Fibroblast of pulmonary artery (primary cell): ENCODE measurements at places on chromosomes 1 and 21.

DNA sequence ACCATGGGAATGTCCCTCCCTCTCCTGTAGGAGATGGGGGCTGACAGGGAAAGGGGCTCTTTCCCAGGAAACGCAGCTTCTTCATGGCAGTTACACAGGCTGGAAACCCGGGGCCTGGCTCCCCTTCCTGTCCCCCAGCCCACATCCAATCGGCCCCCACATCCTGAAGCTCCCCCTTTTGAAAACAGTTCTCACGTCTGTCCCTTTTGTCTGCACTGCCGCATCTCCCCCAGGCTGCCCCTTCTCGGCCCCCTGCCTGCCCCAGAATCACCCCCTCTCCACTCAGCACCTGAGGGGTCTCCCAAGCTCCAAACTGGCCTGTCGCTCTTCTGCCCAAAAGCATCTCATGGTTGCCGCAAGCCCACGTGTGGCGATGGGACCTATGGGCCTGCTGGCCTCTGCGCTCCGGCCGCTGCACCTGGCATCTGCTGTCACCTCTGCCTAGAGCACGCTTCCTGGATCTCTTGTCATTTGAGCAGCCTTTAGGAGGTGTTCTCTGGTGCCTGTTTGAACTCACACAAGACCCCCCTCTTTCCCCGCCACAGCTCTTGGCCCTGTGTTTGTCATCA is 867 bp downstream of the SLC1A7 start:
- no peak for DNase-seq

GRCh38 chr1:9246841-9247785 is 12.5 kb downstream of the H6PD start:
- no peak for DNase-seq

DNA sequence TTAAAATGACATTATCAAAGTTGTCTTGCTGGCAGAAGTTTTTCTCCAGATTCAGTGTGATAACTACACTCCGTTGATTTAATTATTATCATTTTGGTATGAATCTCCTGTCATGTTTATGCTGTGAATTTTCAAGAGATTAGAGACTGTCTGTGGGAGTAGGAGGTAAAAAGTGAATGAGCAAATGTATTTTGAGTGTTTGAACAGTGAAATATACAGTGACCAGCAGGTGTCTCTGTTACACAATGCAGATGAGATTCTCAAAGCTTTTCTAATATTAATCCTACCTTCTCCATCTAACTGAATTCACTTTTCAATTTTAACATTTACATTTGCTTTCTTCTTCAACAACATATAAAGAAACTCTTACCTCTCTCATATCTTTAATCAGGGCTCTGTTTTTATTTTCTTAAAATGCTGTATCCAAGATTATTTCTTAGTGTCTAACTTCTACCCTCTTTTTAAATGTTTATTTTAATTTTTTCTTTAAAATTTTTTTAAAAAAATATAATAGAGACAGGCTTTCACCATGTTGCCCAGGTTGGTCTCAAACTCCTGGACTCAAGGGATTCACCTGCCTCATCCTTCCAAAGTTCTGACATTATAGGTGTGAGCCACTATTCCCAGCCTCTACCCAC is 20.9 kb upstream of the HSPA13 start:
- peak; percentile 64 for DNase-seq

GRCh38 chr21:42063191-42063570 is 7.9 kb upstream of the UMODL1 start:
- no peak for DNase-seq

DNA sequence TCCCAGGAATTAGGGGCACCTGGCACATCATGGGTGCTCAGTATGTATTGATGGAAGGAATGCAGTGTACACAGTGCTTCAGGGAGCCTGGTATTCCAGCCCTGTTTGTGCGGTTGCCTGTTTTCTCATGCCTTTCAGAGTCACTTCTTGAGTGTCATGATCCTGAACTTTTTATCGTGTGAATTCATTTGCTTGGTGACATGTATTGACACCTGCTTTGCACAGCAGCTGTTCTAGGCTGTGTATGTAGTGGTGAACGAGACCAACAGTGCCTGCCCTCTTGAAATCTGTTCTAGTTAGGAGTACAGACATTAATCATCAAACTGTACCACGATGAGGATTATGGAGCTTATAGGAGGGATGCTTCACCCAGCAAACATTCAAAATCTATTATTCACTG is 6.1 kb downstream of the HTR6 start:
- DNase-seq: no peak

DNA sequence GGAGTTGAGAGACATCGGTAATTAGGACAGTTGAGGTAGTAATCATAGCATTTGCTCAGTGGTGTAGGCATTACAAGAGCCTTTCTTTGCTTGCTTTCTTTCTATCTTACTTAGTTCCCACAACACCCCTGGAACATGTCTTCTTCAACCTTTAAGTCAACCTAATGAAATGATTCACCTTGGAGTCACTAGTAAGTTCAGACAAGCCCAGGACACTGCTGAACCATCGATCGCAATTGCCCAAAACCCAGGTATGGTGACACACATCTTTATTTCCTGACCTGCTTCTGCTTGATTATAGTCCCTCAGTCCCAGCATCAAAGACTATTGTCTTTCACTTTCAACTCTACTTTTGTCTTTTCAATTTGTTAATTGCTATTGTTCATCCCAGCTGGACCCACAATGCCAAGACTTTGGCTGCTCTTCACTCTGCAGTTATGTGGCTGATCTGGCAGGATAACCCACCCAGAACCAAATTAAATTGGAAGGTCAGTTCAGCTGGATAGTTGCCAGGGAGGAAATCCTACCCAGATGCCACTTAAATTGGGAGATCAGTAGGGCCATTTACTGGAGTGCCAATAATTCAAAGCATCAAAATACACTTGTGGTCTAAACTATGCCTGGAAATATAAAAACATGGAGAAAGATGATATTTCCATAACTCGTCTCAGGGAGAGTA is 272.9 kb downstream of the RWDD3 start:
- no peak for DNase-seq

GRCh38 chr1:76170084-76170483 is 95.5 kb downstream of the ST6GALNAC3 start:
- no peak for DNase-seq

DNA sequence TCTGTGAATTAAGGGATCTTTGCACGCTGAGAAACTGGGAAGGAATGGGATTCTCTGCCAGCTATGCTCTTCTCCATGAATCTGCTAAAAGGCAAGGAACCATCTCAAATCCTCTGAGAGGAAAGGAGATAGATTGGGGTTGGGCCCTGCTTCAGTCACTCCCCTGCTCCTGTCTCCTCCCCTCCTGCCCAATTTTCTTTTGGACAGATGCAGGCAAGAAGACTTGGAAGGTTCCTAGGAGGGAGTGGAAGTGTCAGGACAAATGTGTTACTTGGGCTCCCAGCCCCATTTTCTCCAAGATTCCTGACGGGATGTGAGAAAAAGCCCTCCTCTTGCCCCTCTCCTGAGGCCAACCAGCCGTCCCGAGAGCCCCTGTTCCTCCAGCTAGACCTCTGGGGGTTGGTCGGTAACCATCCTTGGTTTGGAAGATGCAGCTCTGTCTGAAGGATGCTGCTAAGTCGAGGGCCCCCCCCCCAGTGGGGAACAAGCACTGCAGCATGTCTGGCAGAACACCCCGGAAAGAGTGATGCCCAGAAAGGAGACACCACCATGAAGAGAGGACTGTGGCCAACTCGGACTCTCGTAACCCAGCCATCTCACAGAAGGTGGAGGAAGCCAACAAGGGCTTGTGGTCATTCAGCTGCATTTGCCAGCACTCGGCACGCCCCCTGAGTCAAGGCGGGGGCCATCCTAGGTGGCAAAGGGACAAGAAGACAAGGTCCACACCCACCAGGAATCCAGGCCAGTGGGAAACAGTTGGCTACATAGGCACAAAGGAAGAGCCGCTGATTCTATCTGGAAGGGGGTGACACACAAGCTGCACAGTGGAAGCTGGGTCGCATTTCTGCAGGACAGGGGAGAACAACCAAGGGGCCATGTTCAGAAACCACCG is 43.7 kb downstream of the CDK18 start:
- DNase-seq: no peak

DNA sequence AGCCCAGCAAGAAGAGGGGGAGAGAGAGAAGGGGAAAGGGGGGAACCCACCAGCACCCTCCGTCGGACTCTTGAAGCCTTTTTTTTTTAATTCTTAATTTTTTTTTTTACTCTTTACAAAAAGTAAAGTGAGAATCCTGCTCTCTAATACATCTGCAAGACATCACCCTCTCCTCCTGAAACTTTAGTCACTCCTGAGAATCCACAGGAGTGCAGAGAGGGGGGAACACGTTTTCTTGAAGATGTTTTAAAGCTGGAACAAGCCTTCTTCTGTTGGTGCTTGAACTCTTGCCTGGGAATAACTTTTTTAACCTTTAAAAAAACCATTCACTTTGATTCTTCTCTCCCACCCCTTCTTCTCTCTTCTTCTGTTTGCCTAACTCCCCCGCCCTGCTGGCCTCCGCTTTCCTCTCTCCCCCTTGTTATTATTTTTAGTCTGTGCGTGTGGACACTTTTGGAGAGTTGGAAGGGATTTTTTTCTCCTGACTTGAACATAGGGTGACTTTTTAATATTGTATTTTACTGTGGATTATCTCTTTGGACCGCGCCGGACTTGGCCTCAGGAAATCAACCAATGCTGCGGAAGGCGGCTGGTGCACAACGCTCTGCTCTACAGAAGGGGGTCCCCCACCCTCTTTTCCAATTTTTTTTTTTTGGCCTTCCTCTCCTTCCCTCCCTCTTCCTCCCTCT is 383 bp upstream of the PRRX1 start:
- peak; percentile 56 for DNase-seq

DNA sequence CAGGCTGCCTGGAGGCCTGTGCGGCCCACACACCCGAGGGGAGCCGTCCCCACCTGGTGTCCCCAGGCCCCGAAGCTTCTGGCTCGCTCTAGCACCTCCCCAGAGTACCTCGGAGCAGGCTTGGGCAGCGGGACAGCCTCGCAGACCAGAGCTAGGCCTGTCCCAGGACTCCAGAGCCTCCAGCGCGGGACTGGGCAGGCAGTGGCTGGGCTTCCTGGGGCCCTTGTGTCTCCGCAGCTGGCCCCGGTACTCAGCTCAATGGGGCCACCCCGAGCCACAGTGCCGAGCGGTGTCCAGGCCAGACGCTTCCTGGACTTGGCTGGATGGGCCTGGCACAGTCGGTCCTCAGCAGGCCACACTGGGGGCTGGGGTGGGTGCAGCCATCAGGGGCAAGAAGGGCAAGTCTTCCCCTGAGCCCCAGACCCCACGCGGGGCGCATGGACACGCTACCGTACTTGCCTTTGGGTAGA is 4.9 kb downstream of the SCNN1D start:
- no peak for DNase-seq
